NCI-H460 (cell line): ENCODE measurements at places on chromosomes 2 and 18. TPM values are rescaled to one million over a fixed set of nuclear protein-coding genes. Genes with fewer than 3 reads are reported as not detected.

- no peak for DNase-seq
Observed at GRCh38 chr2:181121996-181122395, 141.6 kb downstream of the UBE2E3 start.

Gene CYS1
- total RNA-seq, result 0.14 and 0.22 TPM in 2 replicates

- no peak for DNase-seq
Observed at GRCh38 chr2:231522418-231523180, 7.6 kb downstream of the NMUR1 start.

- peak; percentile 19 for DNase-seq
Observed at GRCh38 chr18:49656073-49656692, 94.3 kb downstream of the LIPG start.
